ENCODE measurements at places on chromosomes 12 and 14.

DNA sequence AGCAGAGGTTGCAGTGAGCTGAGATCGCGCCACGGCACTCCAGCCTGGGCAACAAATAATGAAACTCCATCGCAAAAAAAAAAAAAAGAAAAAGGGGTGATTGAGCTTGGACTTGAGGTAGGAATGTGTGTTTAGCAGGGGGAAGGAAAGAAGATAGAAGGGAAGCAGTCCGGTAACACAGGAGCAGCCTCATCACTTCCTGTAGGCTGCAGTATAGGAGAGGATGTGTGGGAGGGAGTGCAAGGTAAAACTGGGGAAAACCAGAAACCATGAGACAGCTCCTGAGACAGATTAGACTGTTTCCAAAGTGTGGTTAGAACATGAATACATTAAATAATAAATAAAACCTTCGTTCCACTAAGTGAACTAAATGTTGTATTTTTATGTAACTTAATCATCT, 49.2 kb downstream of the FGD4 start:
- no peak for DNase-seq

DNA sequence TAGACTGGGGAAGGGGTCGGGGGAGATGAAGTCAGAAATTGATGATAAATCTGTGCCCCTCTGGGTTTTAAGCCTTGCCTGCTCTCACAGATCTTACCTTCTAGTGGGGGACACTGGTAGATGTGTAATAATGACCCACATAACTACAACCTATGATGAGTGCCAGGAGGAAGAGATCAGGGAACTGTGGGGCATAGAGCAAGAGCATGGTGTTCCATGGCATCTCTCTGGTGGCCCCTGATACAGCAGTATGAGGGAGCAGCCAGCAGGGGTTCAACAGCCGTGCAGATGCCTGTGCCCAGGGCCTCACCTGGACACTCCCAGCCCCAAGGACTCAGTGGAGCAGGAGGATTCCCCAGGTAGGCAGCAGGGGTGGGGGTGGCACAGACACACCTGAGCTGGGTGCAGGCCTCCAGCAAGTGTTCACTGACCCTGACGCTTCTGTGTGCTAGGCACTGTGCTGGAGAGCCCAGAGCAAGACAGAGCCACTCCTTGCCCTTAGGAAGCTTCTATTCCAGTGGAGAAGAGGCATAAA, 5.0 kb downstream of the ACACB start:
- no peak for DNase-seq

DNA sequence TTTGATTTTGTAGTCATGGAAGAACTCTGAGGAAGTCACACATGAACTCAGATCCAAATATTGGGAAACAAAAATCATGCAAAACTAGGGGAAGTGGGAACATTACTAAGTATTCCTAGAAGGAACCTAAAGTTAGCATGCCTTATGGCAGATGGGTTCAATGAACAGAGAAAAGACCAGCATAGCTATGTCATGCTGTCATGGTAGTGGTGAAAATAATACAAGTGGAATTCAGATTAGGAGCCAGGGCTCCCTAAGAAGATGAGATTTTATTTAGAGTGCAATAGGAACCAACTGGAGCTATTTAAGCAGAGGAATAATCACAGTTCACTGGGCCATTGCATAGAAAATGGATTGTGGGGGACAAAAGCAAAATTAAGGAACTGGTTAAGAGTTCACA, 134.0 kb downstream of the DIO2 start:
- DNase-seq: no peak

- DNase-seq: no peak
Observed at GRCh38 chr14:103735815-103736545, 20.4 kb downstream of the ZFYVE21 start.

GRCh38 chr14:72332046-72332445, 399.8 kb downstream of the RGS6 start:
- no peak for DNase-seq

- DNase-seq: no peak
Observed at GRCh38 chr12:32820376-32820931, 64.8 kb upstream of the YARS2 start.

- DNase-seq: no peak
Observed at GRCh38 chr12:60760965-60761364, 1165.1 kb downstream of the SLC16A7 start.

- no peak for DNase-seq
Observed at GRCh38 chr12:131008-131407, 64.4 kb downstream of the IQSEC3 start.

DNA sequence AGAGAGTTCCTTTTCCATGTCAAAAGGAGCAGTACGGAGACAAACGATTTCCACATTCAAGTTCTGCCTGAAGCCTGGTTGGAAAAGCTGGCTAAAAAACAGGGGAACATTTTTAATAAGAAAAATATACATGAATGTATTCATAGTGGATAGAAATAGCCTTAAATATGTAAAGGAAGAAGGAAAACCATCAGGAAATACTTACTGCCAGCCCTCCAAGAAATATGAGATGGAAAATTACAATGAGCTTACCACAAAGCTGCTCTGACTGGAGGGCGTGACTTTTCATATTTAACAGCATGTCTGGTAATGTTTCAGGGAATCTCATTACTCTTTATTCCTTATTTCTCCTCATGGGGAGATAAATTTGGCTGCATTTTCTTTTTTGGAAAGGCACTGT, 75.9 kb upstream of the ZDHHC17 start:
- no peak for DNase-seq

- no peak for DNase-seq
Observed at GRCh38 chr14:68846466-68846865, 53.6 kb upstream of the ZFP36L1 start.

GRCh38 chr14:35963209-35963608, 137.1 kb downstream of the BRMS1L start:
- no peak for DNase-seq

DNA sequence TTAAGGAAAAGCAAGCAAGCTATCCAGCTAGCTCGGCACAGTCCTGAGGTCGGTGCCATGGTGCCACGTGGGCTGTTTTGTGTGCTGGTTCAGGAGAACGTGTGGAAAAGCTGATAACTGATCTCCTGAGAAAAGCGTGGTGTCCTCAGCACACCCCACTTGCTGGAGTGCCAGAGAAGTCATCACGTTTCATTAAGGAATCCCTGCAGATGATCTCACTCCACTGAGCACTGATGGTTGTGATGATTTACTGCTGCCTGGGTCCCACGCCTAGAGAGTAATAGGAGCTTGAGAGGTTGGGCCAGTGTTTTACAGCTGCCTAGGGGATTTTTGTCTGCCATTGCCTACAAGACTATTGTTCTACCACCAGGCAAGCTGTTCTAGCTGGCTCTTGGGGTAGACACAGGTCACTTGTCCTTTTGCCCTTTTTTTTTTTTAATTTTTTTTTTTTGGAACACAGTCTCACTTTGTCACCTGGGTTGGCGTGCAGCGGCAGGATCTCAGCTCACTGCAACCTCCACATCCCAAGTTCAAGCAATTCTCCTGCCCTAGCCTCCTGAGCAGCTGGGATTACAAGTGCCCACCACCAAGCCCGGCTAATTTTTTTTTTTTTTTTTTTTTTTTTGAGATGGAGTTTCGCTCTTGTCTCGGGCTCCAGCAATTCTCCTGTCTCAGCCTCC, 42.3 kb upstream of the EVL start:
- DNase-seq: peak; percentile 64

GRCh38 chr12:44019118-44019517, 183.2 kb downstream of the TMEM117 start:
- DNase-seq: no peak

GRCh38 chr12:50948798-50949197, 3.5 kb upstream of the HIGD1C start:
- DNase-seq: no peak

GRCh38 chr12:119423285-119423684, 88.8 kb downstream of the CCDC60 start:
- no peak for DNase-seq

- no peak for DNase-seq
Observed at GRCh38 chr12:46456356-46457334, 84.1 kb upstream of the SLC38A2 start.

GRCh38 chr12:39441963-39442830, 723 bp downstream of the KIF21A start:
- no peak for DNase-seq

GRCh38 chr12:65204886-65205525, 35.6 kb downstream of the LEMD3 start:
- no peak for DNase-seq

DNA sequence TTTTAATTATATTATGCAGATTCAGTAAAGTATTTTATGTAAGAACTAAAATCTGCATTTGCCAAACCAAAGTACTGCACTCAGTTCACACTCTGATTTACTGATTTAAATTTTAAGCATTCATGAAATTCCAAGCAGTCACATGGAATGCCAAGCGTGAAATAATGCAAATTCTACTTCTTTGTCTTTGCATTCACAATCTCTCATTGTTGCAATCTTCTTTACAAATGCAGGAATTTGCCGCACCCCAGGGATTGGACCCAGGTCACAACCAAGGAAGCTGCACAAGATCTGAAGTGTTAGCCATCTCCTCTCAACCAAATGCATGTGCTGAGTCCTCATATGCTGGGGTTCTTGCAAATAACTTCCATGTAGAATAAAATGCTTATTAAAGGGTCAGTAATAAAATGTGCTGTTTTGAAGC, 71.9 kb downstream of the TUNAR start:
- no peak for DNase-seq

GRCh38 chr12:51381226-51382079, 9.8 kb downstream of the GALNT6 start:
- no peak for DNase-seq

DNA sequence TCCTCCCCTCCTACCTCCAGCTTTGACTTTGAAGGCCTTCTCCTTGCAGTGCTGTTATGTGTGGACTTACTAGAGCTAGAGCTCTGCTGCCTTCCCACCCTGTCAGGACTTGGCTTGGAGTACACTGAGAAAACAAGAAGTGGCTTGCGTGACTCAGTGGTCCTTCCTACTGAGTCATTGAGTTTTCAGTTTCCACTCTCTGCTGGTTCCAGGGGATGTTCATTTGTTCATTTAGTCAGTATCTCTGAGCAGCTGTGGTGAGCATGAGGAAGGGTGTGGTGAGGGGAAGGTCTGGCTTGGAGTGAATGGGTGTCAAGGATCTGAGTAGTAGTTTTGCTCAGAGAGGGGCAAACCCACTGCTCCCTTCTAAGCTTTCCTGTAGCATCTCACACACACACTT, 17.2 kb upstream of the ELK3 start:
- no peak for DNase-seq

GRCh38 chr12:99390707-99391106, 256.8 kb upstream of the GARIN6 start:
- no peak for DNase-seq

DNA sequence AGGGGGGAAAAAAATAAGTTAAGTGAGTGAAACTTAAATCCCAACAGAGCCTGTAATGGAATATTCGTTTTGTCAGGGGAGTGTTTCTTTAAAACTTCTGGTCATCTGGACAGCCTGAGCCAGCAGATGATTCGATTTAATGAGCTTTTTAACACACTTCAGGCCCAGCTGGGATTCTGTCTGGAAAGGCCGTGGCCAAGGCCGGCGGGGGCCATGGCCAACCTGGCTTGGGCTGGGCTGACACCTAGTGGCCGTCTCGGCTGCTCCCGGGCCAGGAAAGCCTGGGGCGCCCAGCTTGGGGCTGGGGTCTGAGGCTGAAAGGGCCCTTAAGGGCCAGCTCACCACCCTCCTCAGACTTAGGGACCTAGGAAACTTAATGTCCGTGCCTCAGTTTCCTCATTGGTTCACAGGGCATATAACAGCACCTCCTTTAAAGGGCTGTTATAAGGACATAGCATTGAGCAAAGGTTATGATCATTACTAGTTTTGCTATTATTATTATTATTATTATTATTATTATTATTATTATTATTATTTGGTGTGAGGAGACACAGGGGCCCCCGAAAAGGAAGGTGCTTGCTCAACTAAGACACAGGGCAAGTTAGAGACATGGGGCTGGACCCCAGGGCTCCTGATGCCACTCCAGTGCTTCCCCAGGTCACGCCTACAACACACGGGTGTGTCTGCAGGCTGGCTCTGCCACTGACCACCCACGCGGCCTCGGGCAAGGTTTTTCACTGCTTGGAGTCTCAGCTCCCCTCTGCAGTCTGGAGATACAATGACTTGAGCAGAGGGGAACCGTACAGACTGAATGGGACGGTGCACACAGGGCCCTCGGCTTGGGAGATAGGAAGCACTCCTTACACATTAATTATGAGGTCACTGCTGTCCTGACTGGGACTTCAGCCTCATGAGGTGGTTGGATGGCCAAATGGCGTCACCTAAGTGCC, 84.0 kb downstream of the SYNE3 start:
- DNase-seq: no peak

DNA sequence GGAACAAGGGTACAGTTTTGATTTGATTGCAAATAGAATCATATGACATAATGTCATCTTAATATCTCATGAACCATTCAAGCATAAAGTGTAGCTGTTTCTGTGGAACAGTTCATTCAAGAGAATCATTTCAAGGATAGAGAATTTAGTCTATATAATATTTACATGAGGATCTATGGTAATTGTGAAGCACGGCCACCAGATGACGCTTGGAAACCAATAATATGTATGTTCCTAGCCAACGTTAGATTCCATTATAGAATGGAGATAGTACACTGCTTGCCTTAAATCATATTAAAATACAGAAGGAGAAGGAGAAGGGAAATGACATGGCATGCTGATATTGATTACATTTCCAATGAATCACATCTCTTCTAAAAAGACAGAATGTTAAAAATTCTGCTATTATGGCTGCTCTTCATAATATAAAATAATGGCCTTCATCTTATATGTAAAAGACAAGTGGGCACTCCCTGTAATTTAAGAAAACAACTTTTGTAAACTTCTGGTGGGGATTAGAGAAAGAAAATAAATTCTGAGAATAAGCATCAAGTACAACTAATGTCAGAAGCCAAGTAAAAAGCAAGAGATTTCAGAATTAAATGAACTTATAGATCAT, 351.0 kb downstream of the NAV3 start:
- no peak for DNase-seq
